ENCODE measurements at places on chromosomes 5 and 9. TPM values are rescaled to one million over a fixed set of nuclear protein-coding genes. Genes with fewer than 3 reads are reported as not detected.
A peak's percentile ranks its signal among the peaks of the same experiment; 100 is the strongest.

DNA sequence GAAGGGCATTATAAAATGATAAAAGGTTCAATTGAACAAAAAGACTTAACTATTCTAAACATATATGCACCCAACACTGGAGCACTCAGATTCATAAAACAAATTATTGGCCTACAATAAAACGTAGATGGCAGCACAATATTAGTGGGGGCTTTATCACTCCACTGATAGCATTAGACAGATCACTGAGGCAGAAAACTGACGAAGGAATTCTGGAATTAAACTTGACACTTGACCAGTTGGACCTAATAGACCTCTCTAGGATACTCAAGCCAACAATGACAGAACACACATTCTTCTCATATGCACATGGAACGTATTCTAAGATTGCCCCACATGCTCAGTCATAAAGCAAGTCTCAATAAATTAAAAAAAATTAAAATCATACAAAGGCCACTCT, 18.4 kb upstream of the C9orf72 start:
- no peak for DNase-seq

GRCh38 chr5:90054612-90055011, 354.9 kb downstream of the CETN3 start:
- no peak for DNase-seq

DNA sequence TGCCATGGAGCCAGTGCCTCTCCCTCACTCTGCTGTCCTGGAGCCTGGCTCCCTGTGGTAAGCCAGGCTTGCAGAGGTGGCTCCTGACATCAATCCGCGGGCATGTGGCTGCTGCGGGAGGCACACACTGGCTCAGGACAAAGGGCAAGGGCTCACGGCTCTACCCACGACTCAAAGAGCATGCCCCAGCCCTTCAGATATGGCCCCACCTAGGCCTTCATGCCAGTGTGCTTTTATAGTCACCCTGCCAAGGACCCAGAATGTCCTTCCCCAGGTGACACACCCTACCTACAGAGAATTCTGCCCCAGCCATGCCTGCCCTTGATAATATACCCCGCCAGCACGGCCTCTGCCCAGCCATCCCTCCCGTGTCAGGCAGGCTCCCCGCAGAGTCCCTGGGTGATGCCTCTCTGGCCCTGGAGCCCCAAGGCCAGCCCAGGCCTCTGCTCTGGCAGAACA, 1.6 kb downstream of the MGAT4B start:
- DNase-seq, result no peak

DNA sequence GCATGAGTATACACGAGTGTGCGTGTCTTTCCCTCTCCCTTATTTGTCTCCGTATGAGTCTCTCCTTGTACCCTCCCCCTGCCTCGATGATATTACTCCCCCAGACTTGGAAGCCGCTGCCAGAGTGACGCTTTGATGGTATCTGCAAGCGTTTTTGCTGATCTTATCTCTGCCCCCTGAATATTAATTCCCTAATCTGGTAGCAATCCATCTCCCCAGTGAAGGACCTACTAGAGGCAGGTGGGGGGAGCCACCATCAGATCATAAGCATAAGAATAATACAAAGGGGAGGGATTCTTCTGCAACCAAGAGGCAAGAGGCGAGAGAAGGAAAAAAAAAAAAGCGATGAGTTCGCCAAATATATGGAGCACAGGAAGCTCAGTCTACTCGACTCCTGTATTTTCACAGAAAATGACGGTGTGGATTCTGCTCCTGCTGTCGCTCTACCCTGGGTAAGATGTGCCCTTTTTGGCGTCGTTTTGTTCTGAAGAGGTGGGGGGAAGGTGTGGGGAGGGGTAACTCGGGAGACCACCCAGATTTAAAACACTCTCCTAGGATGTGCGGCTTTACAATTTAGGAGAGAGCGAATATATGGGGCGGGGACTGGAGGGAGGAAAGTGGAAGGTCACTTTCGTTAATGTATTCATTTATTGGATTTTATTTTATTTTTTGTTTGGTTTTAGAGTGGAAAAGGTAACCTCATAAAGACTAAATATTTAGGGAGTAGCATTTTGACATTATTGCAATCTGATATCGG, at the start of gene GABRG2:
TSS of gene GABRG2 (plus strand) at position 119 of the 757 bp plus-strand sequence. CDS start at position 346, 227 bp downstream.
- DNase-seq, result no peak

GRCh38 chr5:15521381-15522186, 21.6 kb downstream of the FBXL7 start:
- DNase-seq, result peak; percentile 22

DNA sequence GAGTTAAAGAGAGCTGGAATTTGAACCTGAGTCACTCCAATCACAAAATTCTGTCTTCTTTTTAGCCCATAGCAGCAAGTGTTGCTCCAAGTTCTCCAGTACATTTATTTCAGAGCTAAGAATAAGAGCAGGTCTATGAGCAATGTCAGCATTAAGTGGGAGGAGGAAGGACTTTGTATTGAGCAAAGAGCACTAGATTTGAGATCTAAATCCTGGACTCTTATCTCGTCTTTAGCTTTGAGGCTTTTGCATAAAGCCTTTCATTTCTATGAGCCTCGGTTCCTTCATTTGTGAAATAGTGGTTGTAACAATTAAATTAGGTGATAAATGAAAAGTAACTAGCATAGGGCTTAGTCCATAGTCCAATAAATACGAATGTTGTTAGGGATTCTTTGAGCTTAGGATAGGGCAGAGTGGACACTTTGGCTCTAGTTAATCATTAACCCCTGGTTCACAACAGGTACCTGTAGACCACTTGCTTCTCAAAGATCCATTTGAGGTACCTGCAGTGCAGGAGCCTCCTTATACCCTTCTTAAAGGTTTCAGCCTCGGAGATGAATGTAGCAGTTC, 464.1 kb upstream of the KLF4 start:
- DNase-seq, result no peak

GRCh38 chr9:134894136-134894860, 13.7 kb downstream of the FCN2 start:
- DNase-seq, result no peak

DNA sequence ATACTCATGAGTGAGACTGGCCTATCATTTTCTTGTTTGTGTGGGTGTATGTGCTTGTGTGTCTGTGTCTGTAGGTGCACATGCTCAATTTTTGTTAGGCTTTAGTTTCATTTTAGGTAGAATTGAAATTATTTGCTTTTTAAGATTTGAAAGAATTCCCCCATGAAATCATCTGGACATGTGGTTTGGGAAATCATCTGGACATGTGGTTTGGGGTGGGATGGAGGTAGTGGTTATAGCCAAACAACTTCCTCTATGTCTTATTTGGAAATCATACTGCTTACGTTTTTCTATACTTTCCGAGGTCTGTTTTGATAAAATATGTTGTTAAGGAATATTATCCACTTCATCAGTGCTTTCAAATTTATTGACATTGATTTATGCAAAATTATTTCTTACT, 485.4 kb upstream of the CLINT1 start:
- DNase-seq, result no peak

- no peak for DNase-seq
Observed at GRCh38 chr9:81079055-81079454, 610.3 kb downstream of the TLE1 start.

DNA sequence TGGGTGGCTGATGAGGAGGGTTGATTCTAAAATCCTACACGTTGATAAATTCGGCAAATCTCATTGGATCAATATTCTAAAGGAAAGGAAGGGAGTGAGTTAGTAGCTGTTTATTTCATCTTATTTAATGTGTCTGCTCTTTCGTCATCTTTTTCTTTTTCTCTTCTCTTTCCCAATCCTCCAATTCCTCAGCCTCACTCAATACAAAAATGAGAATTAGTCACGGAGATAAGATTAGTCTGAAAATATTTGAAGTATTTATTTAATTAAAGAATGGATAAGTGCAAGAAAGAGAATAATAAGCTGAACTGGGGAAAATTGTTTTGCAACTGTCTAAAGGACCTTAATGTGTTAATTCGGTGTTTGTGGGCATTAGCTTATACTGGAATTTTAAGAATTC, 1095.1 kb downstream of the DTWD2 start:
- DNase-seq, result no peak

GRCh38 chr5:97075649-97076048, 66.8 kb downstream of the LIX1 start:
- DNase-seq, result no peak

DNA sequence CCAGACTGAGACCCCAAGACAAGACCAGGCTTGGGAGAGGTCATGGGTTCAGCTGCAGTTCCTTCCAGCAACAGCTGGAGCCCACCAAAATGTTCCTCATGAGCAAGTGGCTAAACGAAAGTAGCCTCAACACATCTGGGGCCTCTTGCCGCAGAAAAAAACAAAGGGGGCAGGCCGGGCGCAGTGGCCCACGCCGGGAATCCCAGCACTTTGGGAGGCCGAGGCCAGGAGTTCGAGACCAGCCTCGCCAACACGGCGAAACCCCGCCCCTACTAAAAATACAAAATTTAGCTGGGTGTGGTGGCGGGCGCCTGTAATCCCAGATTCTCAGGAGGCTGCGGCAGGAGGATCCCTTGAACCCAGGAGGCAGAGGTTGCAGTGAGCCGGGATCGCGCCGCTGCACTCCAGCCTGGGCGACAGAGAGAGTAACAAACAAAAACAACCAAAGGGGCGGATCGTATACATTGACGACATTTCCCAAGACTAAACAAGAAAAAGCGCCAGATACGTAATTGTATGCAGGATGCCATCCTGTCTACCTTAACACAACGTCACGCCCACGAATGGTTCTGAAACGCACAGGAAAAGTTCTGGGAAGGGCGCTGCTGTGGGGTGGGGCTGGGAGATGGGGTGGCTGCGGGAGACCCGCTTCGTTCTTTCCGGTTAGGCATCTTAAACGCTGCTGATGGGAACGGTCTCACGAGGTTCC, 1.7 kb downstream of the INPP5E start:
- peak; percentile 24 for DNase-seq

DNA sequence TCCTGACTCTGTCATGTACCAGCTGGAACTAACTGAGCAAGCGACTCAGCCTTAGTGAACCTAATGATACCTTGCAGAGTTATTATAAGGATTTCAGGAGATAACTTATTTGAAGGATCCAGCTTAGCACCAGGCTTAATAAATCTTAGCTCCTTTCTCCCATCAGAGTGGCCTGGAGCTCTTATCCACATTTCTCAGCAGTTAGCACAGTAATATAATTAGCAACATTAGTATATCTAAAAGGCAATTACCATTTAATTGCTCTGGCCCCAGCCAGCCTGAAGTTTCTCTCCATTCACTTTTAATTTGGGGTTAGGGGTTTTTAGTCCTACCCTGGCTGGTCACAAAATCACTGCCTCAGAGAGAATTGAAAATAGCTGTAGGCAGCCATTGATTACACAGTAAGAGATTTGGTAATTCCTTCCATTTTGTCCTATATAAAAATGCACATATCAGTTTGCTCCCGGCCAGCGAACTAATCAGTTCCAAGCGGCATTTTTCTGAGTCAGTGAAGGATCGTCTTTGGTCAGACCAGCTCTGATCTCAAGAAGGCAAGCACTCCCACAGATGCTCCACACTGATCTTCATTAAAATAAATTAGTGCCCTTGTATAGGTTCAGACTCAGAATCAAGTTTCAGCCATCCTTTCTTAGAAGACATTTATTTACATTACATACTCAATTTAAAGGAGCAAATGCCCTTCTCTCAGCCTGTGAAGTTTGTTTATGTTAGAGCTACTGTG, 56.6 kb downstream of the SNCAIP start:
- no peak for DNase-seq

GRCh38 chr9:133811471-133811870, 73.3 kb upstream of the SARDH start:
- no peak for DNase-seq

- peak; percentile 39 for DNase-seq
Observed at GRCh38 chr9:125890826-125891225, 143.7 kb downstream of the PBX3 start.

- no peak for DNase-seq
Observed at GRCh38 chr5:172079876-172080275, 73.4 kb upstream of the FBXW11 start.

DNA sequence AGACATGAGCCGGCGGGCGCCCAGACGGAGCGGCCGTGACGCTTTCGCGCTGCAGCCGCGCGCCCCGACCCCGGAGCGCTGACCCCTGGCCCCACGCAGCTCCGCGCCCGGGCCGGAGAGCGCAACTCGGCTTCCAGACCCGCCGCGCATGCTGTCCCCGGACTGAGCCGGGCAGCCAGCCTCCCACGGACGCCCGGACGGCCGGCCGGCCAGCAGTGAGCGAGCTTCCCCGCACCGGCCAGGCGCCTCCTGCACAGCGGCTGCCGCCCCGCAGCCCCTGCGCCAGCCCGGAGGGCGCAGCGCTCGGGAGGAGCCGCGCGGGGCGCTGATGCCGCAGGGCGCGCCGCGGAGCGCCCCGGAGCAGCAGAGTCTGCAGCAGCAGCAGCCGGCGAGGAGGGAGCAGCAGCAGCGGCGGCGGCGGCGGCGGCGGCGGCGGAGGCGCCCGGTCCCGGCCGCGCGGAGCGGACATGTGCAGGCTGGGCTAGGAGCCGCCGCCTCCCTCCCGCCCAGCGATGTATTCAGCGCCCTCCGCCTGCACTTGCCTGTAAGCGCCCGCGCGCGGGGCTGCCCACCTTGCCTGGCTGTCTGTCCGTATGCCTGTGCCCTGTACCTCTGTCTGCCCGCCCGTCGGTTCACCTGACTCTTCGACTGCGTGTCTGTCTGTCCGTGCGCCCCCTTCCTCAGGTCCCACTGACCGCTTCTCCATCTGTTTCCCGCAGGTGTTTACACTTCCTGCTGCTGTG, 412 bp downstream of the FGF18 start:
- DNase-seq, result no peak

GRCh38 chr5:151674626-151675610, 11.8 kb downstream of the SPARC start:
- peak; percentile 14 for DNase-seq

- DNase-seq, result peak; percentile 71
Observed at GRCh38 chr5:143456952-143457547, 53.6 kb upstream of the NR3C1 start.

DNA sequence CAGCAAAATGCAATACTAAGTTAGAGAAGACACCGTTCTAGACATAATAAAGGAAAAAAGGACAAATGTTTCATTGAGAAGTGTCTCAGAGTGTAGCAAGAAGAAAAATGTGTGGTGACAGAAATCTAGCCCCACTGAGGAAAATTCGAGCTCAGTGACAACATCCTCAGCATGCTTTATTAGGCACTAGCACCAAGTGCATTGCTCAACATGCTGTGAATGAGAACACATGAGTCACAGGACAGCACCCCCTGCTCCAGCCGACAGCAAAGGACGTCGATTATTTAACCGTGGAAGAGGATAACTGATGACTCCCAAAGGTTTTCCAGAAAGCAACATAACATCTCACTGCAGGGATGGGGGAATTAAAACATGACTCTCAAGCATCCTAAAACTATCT, 182.7 kb downstream of the GNAQ start:
- peak; percentile 88 for DNase-seq

GRCh38 chr5:132898094-132898493, 24.6 kb downstream of the LEAP2 start:
- no peak for DNase-seq

- DNase-seq, result no peak
Observed at GRCh38 chr9:116713271-116713670, 26.2 kb downstream of the TRIM32 start.

- no peak for DNase-seq
Observed at GRCh38 chr5:146574713-146575112, 58.7 kb upstream of the GPR151 start.

The RANBP3L gene
- not detected for total RNA-seq

The ZFP2 gene
- 2.7 TPM for total RNA-seq

The C9orf78 gene
- total RNA-seq, result 37.3 TPM

The ECSCR gene
- 0.36 TPM for total RNA-seq

The RFX3 gene
- total RNA-seq, result 0.98 TPM

The CFAP157 gene
- 0.09 TPM for total RNA-seq

The PGM5 gene
- total RNA-seq, result 13.5 TPM

The ECM2 gene
- total RNA-seq, result 23.3 TPM

The FGF10 gene
- 1.2 TPM for total RNA-seq

Data from fibroblast of the aortic adventitia (primary cell).